Right ventricle myocardium inferior (tissue), 1 donor: ENCODE measurements at places on chromosomes 16 and 17. TPM values are rescaled to one million over a fixed set of nuclear protein-coding genes. Genes with fewer than 3 reads are reported as not detected.
A peak's percentile ranks its signal among the peaks of the same experiment; 100 is the strongest.

VWA3A gene
- total RNA-seq = 0.81 TPM

EFCAB13 gene
- 2.0 TPM for total RNA-seq

DNA sequence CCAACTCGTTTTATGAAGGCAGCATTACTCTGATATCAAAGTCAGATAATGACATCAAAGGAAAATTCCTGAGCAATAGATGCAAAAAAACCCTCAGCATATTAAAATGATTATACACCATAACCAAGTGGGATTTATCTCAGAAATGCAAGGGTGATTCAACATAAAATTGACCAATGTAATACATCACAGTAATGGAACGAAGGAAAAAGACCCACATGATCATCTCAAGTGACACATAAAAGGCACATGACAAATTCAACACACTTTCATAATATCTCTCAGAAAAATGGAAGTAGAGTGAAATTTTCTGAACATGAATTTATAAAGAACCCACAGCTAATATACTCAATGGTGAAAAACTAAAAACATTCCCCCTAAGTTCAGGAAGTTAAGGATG is 118.8 kb downstream of the ITFG1 start:
- no peak for DNase-seq

DNA sequence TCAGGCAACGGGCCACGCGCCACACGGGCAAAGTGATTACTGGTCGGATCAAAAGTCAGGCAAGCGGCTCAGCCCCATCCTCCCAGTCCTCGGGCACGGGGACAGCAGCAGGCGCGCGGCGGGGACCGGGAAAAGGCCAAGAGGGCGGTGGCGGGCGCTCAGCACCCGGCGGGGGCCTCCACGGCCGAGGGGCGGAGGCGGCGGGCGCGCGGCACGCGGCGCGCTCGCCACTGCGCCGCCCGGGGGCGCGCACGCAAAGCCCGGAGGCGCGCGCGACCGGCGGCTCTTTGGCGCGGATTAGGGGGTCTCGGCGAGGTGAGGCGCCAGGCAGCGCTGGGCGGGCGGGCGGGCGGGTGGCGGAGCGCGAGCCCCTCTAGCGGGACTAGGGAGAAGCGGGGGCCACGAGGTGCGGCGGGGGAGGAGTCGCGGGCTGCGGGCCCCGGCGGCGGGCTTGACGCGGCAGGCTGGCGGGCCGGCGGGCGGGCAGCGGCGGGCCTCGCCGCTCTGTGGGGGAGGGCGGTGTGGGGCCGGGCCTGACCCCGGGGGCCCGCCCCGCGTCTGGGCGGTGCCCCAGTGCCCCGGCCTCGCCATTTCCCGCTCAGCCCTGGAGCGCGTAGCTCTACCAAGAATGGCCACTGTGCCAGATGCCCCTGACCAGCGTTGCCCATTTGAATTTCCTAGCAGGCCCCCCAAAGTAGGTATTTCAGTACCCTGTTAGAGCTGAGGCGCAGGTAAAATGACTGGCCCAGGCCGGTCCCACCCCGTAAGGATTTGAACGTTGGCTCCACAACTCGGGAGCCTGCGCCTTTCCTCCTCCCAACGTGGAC is at the start of the genes ACACA and TADA2A:
TSS of gene ACACA (minus strand) at position 202 of the 827 bp plus-strand sequence. CDS start 537 bp downstream, outside the sequence.
TSS of gene TADA2A (plus strand) at position 252 of the 827 bp plus-strand sequence. CDS start 4,480 bp downstream, outside the sequence.
- DNase-seq = peak; percentile 90

DNA sequence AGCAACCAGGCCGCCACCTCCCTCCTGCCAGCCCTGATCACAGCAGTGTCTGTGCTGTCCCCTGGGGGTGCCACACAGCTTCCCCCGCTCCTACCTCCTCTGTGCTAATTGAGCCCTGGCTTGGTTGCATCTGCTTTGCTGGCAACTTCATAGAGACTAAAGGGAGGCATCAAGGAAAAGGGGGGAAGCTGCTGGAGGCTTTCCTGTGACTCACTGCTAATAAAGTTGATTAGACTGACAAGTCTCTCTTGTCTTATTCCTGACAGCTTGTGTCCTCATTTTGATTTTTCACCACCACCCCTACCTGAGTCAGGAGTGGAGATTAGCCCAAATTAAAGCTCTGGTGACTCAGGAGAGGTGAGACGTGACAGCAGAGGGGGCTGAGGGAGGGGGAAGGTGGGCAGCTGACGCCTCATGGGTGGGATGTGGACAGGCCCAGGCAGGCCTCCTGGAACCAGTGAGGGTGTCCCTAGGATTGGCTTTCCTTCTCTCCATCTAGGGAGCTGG is 310.0 kb downstream of the CBLN1 start:
- DNase-seq = no peak
